ENCODE measurements at places on chromosomes 11 and 22.

DNA sequence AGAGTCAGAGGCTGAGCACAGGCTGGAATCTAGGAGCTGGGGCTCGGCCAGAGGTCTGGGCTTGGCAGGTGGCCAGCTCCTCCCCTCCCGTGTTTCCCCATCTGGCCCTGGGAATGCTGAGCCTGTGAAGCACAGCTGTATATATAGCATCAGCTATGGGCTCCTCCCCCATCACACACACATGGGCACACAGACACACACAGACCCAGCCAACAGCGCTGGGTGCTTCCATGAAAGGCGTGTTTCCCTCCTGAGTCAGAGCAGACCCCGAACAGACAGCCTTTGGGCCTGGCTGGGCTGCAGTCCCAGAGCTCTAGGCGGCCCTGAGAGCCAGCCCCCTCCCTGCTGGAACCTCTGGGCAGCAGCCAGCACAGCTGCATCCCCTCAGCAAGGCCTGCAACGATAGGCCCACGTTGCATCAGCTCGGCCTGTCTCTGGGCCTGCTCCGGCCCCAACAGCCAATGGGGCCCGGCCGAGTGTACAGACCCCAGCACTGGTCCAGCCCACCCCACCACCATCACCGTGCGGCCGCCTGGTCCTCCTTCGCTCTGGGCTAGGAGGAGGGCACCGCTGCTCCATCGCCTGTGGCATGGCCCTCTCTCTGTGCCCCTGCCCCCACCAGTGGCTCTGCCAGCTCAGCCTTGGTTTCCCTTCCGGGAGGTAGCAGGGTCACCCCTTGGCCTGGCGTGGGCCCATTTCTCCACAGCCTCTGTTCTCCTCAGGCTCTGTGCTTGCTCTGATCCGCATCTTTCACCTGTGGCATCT, 7.6 kb upstream of the SERPINH1 start:
- no peak for DNase-seq

GRCh38 chr11:130728185-130729180, 187.8 kb downstream of the SNX19 start:
- no peak for DNase-seq

GRCh38 chr22:46774980-46775849, 12.8 kb downstream of the TBC1D22A start:
- DNase-seq = no peak

GRCh38 chr11:67302571-67303131, 679 bp upstream of the SSH3 start:
- DNase-seq = no peak

- DNase-seq = no peak
Measured at GRCh38 chr22:42811459-42811858, 45.6 kb downstream of the ARFGAP3 start.

DNA sequence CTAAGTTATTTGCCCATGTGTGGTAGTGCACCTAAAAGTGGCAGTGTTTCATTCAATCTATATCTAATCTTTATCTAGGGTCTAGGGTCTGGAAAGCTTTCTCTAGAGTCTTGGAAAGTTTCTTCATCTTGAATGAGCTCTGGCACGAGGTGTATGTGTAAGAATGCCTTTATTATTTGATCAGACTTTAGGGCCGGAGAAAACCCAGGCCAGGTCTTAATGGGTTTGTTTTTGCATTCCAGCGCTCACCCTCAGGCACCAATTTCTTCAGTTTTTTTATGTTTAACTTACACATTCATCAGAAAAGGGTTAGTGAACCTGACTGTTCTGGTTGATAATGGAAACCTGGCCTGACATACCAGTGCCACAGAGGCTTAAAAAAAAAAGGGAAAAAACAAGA, 68.3 kb upstream of the SLN start:
- DNase-seq = no peak

GRCh38 chr11:74001822-74002286, 7.0 kb downstream of the UCP3 start:
- DNase-seq = no peak

DNA sequence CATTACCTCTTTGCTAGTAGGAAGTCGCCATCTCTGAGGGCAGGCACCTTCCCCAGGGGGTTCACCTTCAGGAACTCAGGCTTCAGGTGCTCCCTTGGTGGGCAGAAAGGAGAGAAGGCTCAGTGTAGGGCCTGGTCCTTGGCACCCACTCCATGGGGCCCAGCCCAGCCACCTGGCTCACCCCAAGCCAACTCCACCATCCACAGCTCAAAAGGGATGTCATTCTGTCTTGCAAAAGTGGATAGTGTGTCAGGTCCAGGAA, 2.7 kb upstream of the GSTT4 start:
- no peak for DNase-seq

DNA sequence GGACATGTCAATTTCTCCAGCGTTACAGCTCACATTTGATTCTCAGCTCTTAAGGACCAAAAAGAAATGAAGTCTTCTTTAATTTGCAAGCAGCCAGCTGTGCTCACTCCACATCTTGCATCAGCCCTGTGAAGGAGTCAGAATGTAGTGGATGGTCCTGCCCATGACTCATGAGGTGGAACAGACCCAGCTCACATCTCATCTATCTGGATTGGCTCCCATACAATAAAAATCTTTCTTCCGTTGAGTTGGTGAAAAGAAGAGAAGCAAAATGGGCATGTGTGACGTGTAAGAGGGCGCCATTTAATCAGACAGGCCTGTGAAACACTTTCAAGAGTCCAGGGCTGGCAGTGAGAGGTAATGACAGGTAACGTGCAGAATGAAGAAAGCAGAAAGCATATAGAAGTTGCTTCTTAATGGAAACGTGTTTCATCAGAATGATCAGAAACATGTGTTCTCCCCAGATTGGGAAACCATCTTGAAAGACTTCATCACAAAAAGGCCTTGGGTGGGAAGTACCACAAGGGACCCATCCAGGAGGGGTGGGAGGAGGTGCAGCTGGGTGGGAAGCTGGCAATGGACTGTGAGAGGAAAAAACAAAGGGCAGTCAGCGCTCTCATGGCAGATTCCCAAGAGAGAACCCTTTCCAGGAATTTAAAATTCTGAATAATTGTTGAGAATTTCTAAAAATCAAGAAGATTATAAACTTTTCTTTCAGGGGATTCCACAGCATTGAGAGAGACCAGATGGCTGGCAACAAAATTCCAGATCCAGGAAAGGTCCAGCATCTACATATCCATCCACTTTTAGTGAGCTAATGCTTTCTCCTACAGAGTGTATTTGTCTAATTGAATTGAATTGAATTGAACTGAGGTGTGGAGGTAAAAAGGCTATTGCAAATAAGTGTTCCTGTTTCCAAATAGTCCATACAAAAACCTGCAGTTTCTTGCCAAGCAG, 57.0 kb downstream of the ETS1 start:
- DNase-seq = no peak

All from iPS DF 19.7 (cell line).